Fibroblast of skin of left biceps (primary cell): ENCODE measurements at places on chromosomes 13 and 19.

DNA sequence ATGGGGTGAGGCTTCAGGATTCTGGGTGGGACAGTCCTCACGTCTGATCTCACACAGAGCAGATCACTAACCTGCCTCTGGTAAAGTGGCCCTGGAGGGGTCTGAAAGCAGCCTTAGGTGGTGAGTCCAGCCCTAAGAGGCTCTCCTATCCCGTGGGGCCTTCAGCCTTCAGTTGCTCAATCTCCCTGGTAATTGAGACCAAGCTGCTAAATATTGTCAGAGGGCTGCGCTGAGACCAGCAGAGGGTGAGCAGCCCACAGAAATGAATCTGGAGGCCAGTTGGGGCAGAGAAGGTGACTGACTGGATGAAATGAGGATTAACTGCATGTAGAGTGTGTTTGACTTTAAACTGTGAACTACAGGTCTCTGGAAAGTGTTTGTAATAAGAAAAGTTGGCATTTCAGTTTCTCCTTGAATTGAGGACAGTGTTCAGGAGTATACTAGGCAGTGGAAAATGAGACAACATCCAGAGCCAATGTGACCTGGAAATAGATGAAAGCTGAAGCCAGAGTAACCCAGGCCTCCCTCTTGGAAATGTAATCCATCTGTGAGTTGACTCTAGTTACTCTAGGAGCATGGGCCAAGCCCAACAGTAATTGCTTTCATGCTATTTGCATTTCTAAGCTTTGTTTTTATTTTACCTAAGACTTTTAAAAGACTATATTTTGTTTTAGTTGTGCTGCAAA lies 14.3 kb upstream of the HSPH1 start:
- no peak for DNase-seq

DNA sequence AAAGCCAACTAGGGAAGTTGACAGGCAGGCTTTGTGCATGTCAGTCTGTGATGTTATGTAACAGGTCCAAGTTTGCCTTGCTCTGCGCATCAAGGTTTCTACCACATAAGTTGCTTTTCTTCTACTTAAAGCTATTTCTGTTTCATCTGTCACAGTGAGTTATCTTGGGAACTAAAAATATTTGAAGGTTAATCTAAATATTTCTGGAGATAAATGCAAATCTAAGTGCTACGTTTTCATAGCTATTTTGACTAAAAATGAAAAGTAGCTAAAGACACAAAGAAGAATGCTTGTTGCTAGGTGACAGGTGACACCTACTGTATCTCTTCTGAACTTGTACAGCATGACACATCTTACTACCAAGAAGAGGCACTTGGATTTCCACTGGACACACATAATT lies 135.6 kb downstream of the KLF12 start:
- no peak for DNase-seq

DNA sequence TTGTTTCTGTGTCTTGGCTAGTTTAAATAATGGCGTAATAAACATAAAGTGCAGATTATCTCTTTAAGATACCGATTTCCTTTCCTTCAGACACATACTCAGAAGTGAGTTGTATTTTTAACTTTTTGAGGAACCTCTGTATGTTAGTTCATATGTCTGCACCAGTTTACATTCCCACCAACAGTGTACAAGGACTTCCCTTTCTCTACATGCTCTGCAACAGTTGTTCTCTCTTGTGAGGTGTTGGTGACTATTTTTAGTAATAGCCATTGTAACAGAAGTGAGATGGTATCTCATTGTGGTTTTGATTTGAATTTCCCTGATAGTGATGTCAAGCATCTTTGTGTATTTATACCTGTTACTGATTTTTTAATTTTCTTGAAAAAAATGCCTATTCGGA lies 418.6 kb downstream of the UQCRFS1 start:
- DNase-seq: no peak

- no peak for DNase-seq
Observed at GRCh38 chr13:98364179-98364578, 187.1 kb upstream of the RNF113B start.

DNA sequence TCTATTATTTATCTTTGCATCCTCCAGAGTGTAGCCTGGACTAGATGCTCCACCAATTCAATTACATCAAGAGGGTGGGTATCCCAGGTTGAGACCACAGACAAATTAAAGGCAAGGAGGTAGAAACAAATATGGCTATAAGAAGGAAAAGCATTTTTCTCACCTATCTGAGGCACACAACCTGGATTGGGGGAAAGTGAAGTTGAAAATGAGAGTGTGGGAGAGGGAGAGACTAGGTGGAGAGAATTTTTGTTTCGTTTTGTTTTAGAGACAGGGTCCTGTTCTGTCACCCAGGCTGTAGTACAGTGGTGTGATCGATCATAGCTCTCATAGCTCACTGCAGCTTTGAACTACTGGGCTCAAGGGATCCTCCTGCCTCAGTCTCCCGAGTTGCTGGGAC lies 5.8 kb upstream of the PRODH2 start:
- DNase-seq: no peak

GRCh38 chr13:26323127-26323526 lies 69.2 kb downstream of the CDK8 start:
- DNase-seq: no peak

DNA sequence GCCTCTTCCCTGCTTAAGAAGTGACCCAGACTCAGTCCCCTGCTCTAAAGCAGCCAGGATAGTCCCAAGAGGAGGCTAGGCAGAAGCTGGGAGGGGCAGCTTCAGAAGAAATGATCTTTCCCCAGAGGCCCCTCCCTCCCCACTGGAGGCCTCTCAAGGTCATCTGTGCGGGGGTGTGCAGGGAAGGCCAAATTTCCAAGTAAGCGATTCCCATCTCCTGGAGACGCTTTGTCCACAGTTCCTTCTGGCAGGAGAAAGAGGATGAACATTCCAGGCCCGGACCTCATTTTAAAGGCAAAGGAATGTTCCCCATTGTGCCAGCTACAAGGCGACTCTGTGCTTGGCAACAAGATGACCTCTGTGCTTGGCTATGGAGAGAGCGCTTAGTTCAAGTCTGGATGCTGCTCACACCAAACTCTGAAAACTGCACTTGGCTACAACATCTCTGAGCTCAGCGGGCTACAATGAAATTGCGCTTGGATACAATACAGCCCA lies 23.5 kb downstream of the COL5A3 start:
- no peak for DNase-seq

- DNase-seq: no peak
Observed at GRCh38 chr13:64206430-64207225, 2791.0 kb upstream of the PCDH20 start.

DNA sequence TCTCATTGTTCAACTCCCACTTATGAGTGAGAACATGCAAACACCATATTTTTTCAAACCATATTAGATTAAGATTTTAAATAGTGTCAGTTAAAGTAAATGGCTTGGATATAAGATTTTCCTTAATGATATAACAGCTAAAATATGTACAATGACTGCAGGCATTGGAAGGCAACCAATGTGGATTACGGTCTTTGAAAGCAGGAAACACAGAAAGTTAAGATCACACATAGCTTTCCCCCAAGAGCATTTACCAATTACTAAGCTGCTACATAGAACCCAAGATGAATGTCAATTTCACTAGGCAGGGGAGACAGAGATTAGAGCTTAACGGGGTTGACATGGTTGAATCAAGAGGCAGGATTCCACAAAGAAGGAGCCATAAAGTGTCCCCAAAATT lies 173.2 kb upstream of the TRPC4 start:
- DNase-seq: peak; percentile 14

- no peak for DNase-seq
Observed at GRCh38 chr13:44908712-44909111, 80.6 kb downstream of the NUFIP1 start.

GRCh38 chr19:56946159-56946558 lies 105.6 kb upstream of the PEG3 start:
- DNase-seq: no peak

DNA sequence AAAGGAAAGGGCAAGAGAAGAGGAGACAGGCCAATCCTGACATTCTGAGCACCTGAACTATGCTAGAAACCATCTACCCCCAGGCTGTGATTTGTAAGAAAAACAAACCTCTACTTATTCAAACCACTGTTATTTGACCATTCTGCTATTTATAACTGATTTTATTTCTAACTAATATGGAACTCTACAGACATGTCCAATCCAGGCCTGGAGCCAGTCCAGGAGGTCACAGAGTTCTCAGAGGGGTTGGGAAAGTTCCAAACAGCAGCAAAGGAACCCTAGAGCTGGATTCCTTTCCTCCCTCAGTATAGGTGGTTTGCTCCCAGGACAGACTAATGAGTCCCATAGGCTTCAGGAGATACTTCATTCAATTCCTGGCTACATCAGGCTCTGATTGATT lies 24.2 kb downstream of the SIAH3 start:
- DNase-seq: no peak

DNA sequence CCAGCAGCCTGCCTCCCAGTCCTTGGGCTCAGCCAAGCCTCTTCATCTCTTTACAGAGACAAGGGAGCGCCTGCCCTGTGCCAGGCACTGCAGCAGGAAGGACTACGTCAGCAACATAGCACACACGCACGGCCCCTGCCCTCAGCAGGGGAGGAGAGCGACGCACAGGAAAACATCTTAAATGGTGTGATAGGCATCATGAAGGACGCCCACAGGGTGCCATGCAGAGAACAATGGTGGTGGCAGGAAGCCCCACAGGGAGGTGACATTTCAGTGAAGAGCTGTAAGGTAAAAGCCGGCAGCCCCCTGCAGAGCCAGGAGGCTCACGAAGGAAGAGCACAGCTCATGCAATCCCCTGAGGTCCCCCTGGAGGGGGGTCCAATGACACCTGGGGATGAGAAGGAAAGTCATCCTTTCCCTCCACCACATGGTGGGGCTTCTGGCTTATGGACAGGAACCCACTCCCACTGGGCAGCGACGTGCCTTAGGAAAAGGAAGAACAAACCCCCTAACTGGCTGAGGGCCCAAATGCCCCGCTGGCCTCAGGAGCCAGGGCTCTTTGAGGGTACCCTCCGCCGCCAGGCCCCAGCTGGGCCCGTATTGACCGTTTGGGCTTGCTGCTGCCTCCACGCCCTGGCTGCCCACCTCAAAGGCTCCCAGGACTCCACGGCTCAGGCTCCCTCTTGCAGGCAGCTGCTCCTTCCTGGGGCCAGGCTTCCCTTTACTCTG lies 37.3 kb upstream of the C13orf42 start:
- no peak for DNase-seq

DNA sequence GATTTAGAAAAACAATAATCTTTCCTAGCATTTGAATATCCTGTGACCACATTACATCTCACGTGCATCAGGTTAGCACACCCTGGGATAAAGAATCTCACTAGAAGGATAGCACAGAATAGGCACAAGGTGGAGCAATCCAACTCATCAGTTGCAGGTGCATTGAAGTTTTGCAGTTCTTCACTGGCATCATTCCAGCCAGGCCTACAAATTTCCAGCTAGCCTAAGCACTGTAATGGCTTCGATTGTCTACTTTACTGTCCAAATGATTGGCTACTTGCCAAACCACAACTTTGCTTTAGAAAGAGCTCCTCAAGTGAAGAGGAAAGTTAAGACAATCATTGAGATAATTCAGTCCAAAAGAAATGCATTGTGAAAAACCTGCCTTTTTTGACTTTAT lies 89.5 kb downstream of the SPRY2 start:
- DNase-seq: peak; percentile 36

DNA sequence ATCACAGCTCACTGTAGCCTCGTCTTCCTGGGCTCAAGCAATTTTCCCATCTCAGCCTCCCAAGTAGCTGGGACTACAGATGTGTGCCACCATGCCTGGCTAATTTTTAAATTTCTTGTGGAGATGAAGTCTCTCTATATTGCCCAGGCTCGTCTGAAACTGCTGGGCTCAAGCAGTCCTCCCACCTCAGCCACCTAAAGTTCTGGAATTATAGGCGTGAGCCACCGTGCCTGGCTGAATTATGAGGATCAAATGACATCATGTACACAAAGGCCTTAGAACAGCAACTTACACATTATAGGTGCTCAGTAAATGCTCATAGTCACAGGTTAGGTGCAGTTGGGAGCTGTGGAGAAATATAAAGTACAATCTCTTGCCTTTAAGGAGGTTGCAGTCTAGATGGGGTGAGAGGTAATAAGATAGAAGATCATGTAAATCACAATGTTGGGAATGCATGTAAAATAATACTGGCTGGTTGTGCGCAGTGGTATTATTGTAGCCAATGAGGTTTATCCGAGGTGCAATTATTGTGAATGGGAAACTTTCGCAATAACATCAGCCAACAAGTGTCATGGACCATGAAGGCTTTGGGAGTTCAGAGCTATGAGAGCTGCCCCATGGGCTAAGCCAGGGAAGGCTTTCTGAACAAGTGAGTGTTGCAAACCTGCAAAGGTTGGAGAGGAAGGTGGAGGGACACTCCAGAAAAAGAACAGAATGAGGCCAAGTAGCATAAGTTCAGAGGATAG lies 29.8 kb upstream of the CXCL17 start:
- DNase-seq: no peak

DNA sequence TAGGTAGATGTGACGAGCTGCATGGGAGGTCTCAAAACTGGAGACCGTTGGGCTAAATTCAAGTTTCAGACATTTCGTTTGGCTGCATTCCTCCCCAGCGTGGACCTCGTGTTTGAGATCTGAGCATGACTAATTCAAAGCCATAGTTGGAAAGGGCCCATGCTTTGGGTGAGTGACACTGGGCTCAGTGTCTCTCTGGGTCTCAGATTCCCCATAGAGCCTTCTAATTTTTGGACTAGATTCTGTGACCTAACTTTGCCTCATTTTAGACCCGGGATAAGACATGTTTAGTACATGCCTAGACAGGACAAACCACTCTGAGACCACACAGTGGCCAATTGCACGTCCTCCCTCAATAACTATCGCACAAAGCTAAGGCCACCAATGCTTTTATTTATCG lies 16.6 kb downstream of the CKM start:
- DNase-seq: no peak

- DNase-seq: peak; percentile 40
Observed at GRCh38 chr19:12495002-12495802, 10.6 kb upstream of the ZNF709 start.

DNA sequence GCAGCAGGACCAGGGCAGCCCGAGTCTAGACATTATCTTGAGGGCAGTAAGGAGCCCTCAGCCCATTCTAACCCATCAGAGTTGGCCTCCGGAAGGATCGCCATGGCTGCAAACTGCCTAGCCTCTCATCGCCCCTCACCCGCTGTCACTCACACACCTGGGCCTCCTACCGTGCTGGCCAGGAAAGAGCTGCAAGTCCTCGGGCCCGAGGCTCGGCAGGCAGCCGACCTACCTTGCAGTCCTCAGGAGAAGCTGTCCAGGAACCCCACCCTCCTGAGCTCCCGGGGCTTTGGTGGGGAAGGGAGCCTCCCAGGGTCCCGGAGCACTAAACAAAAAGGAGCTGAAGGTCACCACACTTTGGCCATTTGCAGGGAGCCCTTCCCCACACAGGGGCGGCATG lies 46.8 kb downstream of the CCNE1 start:
- DNase-seq: no peak

DNA sequence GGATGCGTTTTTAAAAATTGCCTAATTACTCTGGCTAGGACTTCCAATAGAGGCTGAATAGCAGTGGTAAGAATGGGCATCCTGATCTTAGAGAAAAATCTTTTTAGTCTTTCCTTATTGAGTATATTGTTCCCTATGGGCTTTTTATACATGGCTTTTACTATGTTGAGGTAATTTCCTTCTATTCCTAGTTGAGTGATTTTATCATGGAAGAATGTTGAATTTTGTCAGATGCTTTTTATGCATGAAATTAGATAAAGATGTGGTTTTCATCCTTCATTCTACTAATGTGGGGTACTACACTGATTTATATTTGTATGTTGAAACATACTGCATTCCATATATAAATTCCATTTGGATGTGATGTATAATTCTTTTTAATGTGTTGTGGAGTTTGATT lies 2673.8 kb downstream of the PCDH9 start:
- DNase-seq: peak; percentile 87

- peak; percentile 13 for DNase-seq
Observed at GRCh38 chr13:32530841-32531253, 7.7 kb downstream of the N4BP2L2 start.
